AG09319 (cell line): ENCODE measurements at places on chromosomes 7 and 10.

DNA sequence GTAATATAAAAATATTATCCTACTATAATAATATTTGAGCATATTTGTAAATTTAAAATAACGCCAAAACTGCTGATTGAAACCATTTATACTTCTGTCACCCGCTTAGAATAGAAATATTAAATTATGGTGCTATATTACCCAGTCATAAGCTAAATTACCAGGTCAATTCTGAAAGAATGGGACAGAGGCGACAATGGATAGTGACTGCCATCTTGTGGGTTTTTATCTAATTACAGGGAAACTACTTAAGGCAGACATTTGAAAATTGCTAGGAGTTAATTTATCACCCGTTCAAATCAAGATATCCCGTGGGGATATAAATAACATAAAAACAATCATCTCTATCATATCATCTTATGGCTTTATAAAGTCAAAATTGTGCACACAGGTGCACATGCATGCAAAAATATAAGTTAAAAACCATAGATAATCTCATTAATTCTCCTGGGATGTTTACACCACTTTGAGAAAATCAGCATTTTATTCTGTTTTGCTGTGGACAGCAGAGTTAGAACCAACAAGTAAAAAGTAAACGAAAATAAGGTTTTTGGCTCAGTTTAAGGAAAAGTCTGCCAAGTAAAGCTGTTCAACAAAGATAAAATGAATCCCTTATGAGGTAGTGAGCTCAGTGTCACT lies 41.3 kb upstream of the HPSE2 start:
- DNase-seq = no peak

DNA sequence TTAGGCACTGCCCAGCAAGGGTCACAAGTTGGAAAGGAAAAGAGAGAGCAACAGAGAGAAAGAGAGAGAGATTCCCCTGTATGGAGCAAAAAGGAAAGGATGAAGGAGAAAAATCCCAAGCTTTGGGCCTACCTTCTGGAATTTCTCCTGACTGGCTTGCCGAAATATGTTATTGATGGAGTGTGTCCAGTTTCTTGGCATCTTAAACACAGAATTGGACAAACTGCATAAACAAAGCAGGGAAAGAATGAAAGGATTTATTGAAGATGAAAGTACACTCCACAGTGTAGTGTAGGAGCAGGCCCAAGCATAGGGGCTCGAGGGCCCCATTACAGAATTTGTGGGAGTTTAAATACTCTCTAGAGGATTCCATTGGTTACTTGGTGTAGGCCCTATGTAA lies 627.8 kb upstream of the CNTNAP2 start:
- no peak for DNase-seq

GRCh38 chr7:36367561-36368077 lies 22.0 kb upstream of the ANLN start:
- DNase-seq = no peak

- DNase-seq = no peak
These were observed 217.1 kb downstream of the PRPF18 start for GRCh38 chr10:13803566-13804554.

DNA sequence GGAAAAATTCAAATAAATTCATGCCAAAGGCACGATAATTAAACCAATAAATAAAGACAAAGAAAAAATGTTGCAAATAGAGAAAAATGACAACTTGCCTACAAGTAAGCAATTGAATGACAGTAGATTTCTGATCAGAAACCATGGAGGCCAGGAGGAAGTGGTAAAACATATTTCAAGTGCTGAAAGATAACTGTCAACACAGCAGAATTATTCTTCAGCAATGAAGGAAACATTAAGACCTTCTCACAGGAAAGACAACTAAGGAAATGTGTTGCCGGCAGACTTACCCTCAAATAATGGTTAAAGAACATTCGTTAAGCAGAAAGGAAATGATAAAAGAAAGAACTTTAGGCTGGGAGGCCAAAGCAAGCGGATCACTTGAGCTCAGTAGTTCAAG lies 30.4 kb downstream of the RUNDC3B start:
- DNase-seq = no peak

GRCh38 chr10:19302117-19302516 lies 253.5 kb downstream of the MALRD1 start:
- DNase-seq = no peak
